ENCODE measurements at places on chromosomes 2 and 18. TPM values are rescaled to one million over a fixed set of nuclear protein-coding genes. Genes with fewer than 3 reads are reported as not detected.

IL37 gene
- 1.00 TPM for total RNA-seq

STEAP3 gene
- total RNA-seq, result 16.0 TPM

FAHD2B gene
- total RNA-seq, result 33.0 TPM

CENPA gene
- 34.0 TPM for total RNA-seq

CHST9 gene
- total RNA-seq, result 2.7 TPM

CCDC102B gene
- total RNA-seq, result 5.3 TPM

NRP2 gene
- total RNA-seq, result 92.4 TPM

OTOS gene
- not detected for total RNA-seq

POTEC gene
- not detected for total RNA-seq

CROCC2 gene
- not detected for total RNA-seq

- DNase-seq, result no peak
Measured at GRCh38 chr2:99776906-99777646, 287.3 kb upstream of the REV1 start.

GRCh38 chr2:238820916-238821315, 27.0 kb upstream of the TWIST2 start:
- DNase-seq, result no peak

GRCh38 chr2:203476881-203477280, 58.2 kb downstream of the RAPH1 start:
- DNase-seq, result no peak

DNA sequence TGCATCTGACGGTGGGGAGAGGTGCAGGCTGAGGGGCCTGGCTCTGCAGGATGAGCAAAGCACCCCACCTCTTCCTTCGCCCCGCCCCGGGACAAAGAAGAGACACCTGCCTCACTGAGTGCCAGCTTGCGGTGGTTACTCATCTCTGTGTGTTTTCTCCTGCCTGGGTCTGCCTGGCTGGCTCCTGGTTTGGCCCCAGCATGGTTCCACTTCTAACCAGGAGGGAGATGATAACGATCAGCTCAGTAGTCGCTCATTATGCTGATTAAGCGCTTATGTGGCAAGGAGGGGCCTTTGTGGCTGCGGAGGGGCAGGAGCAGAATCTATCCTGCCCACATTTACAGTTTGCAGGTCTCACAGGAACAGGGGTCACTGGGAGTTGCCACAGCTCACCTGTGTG, 68.7 kb upstream of the EDAR start:
- DNase-seq, result no peak

GRCh38 chr2:208183526-208183925, 6.3 kb downstream of the C2orf80 start:
- DNase-seq, result peak; percentile 69

DNA sequence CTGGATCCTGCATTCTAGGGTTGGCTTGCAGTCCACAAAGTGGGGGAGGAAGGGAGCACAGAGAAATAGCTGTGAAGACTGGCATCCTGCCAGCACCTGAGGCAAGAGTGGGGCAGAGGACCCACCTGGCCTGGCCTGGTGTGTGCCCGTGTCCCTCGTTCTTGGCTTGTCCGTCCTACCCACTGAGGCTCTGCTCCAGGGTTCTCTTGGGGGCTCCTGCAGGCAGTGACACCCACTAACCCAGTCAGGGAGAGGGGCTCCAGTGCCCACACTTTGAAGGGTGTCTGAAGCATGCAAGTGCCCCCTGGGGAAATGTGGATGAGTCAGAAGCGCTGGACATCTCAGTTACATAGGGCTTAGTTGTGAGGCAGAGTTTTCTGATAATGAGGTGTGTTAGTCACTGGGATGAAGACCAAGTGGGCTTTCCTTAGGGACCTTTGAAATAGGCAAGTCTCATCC, 79.4 kb downstream of the SLC4A3 start:
- DNase-seq, result no peak

- no peak for DNase-seq
Measured at GRCh38 chr2:153536115-153536514, 57.6 kb upstream of the RPRM start.

- DNase-seq, result no peak
Measured at GRCh38 chr2:47057687-47058002, 97.5 kb downstream of the STPG4 start.

DNA sequence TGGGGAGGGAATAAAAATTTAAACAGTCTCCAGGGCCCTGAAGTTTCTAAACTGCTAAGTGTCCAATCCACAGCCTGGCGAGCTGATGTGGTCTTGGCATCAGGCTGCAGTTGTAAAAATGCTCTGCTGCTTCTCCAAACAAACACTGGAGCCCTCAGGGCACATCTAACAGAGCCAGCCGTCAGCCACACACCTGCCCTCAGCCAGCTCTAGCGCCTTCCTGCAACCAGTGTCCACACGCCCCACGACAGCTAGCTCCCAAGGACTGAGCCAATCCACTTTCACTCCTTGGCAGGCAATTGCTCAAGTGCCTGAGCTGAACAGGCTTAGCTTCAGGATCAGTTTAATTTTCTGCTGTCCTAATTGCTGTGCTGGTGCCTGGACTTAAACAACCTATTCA, 446.4 kb upstream of the RAB12 start:
- DNase-seq, result no peak

- peak; percentile 2 for DNase-seq
Measured at GRCh38 chr18:54480616-54481015, 110.4 kb upstream of the DYNAP start.

GRCh38 chr18:10051877-10052631, 138.2 kb downstream of the VAPA start:
- DNase-seq, result no peak

DNA sequence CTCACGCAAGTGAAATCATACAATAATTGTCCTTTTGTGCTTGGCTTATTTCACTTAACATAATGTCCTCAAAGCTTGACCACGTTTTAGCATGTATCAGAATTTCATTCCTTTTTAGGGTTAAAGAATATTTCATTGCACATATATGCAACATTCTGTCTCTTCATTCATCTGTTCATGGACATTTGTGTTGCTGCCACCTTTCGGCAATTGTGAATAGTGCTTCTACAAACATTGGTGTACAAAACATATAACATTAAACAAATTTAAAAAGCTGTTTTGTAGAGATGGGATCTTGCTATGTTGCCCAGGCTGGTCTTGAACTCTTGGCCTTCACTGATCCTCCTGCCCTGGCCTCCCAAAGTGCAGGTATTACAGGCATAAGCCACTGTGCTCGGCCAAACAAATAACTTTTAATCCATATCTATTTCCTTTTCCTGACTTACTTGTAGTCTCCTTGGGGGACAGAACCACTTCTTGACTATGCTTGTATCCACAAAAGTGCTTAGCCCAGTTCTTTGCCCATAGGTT, 209.3 kb downstream of the SLC4A3 start:
- no peak for DNase-seq

DNA sequence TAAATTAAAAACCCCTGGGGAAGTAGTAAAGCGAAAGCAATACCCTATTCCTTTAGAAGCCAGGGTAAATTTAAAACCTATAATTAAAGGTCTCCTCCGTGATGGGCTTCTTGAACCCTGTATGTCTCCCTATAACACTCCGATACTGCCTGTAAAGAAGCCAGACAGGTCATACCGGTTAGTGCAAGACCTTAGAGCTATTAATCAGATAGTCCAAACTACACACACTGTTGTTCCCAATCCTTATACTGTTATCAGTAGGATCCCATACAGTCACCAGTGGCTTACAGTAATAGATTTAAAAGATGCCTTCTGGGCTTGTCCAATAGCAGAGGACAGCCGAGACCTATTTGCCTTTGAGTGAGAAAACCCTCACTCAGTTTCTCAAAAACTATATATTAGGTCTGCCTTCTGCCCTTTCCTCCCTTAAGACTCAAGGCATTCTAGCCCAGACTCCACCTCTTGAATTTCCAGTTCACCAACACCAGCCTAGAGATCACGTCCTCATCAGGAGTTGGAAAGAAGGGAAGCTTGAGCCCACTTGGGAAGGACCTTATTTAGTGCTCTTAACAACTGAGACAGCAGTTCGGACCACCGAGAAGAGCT, 12.4 kb upstream of the SAP130 start:
- DNase-seq, result no peak

GRCh38 chr2:8433390-8433789, 248.5 kb upstream of the ID2 start:
- DNase-seq, result no peak

DNA sequence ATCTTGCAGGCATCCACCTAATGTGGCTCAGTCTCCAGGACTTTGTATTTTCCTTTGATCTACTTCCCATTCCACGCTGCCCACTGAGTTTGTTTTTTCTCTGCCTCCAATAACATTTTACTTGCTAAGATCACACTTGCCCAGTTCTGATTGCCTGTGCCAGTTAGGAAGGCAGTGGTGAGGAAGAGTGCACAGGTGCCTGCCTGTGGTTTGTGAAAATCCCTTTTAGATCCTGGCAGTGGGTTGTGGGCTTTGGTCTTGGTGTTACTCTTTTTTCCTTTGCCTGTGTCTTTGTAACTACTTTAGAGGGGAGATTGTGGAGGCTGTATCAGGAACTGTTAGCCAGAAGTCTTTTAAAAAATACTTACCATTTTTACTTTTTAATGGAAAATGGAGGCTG, 36.9 kb upstream of the KCNG2 start:
- no peak for DNase-seq

DNA sequence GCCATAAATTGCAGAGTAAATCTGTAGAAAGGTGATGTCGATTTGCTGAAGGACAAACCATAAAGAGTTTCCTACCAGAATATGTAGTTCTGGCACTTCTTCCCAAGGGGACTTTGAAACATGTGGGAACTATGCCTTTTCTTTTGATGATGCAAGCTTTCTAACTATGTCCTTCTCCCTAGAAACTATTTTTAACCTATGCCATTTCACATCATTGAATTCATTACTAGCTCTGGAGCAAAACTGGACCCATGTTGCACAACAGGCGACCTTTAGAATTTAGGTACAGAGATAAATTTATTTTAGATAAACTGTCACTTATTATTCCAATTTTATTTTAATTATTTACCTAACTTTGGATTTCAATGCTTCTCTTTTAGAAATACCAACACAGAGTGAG, 186.5 kb downstream of the CCDC102B start:
- no peak for DNase-seq

DNA sequence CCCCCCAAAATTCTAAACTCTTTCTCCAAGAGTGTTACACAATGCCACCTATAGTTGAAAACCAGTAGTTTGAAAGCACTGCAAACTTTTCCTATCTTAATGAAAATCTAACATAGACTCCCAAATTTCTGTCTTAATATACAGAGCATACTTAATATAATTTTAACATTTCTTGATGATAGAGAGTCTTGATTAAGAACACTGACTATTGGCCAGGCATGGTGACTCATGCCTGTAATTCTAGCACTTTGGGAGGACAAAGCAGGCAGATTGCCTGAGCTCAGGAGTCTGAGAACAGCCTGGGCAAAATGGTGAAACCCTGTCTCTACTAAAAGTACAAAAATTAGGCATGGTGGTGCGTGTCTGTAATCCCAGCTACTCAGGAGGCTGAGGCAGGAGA, 34.2 kb downstream of the ASXL2 start:
- no peak for DNase-seq

DNA sequence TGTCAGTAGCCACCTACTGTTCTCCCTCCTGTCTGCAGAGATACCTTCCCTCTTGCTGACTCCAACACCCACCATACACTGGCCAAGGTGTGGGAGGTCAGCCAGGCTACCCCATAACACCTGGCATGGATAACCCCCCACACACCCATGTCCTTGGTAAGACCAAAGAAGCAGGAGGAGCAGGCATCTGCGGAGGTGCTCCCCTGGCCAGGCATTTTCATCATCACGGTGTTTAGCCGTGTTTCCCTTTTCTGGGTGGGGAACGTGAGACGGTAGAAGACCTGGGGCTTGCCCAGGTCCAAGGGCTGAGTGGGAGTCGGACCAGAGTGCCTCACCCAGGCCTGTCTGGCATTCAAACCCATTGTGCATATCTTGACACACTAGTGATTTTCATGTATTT, 150.3 kb downstream of the SMAD7 start:
- no peak for DNase-seq

- no peak for DNase-seq
Measured at GRCh38 chr2:23456396-23456795, 71.4 kb downstream of the KLHL29 start.

Measured in H7 (cell line).